Karpas-422 (cell line): ENCODE measurements at places on chromosomes 2 and 18. TPM values are rescaled to one million over a fixed set of nuclear protein-coding genes. Genes with fewer than 3 reads are reported as not detected.
A peak's percentile ranks its signal among the peaks of the same experiment; 100 is the strongest.

DNA sequence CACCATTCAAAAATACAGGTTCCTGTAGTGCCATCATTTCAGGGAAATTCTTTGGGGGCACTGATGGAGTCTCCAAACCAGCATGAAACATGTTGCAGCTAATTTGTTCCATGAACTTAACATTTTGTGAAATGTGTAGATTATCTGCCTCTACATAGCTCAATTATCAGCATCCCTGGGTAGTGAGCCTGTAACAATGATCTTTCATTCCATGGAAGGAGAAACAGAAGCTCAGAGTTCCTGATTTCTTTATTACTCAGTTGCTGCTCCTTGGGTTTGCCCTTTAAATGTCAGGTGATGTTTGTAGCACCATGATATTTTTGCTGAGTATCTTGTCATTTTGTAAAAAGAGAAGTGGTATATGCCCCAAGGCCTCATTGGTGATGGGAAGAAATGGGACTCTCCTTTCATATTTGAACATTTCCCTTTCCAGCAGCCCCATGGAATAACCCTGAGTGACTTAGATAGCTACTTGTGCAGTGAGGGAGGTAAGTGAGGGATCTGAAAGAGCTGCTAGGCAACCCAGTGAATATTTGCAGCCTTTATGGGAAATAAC is 146.9 kb downstream of the CERS6 start:
- H3K4me3 ChIP-seq: no peak overlapping the region
- peaks cover 6% of the 10 kb centered on the region for H3K4me1 ChIP-seq
- H3K36me3 ChIP-seq: no peaks in the 10 kb centered on the region

GRCh38 chr2:72113847-72114692 is 33.6 kb downstream of the CYP26B1 start:
- no peaks in the 10 kb centered on the region for H3K4me1 ChIP-seq
- H3K4me3 ChIP-seq: no peak overlapping the region
- DNase-seq: no peak
- no peaks in the 10 kb centered on the region for H3K27me3 ChIP-seq

DNA sequence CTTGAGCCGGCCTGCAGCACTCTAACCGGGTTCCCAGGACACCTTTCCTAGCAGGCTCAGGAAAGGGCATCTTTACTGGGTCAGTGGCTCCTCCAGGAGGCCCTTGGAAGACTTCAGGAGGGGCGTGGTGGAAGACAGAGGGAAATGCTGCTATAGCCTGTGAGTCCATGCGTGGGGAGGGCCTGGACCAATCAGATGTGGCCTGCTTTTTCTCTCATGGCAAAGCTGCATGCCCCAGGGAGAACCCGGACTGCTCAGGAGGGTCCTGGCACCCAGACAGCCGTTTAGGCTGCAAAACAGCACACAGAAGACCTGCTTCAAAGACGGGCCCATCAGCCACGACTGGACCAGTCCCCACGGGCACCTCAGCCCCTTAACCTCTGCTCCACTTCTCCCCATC is 84.4 kb downstream of the EIPR1 start:
- H3K27ac ChIP-seq: no peak overlapping the region
- H3K4me3 ChIP-seq: no peak overlapping the region
- no peaks in the 10 kb centered on the region for H3K27me3 ChIP-seq
- H3K36me3 ChIP-seq: peaks cover 5% of the 10 kb centered on the region; the same call in 1 of the 2 replicates

- no peak overlapping the region for H3K4me3 ChIP-seq
- no peaks in the 10 kb centered on the region for H3K36me3 ChIP-seq
- H3K27me3 ChIP-seq: no peaks in the 10 kb centered on the region
- no peaks in the 10 kb centered on the region for H3K4me1 ChIP-seq
These were observed 452.9 kb upstream of the SPRED2 start for GRCh38 chr2:65885266-65885665.

DNER gene
- not detected in 2 replicates for total RNA-seq

REG3A gene
- total RNA-seq: not detected in 2 replicates

BOLL gene
- not detected in 2 replicates for total RNA-seq

- no peak overlapping the region for H3K4me3 ChIP-seq
- H3K4me1 ChIP-seq: no peaks in the 10 kb centered on the region
- no peaks in the 10 kb centered on the region for H3K27me3 ChIP-seq
- no peak overlapping the region for H3K27ac ChIP-seq
- H3K36me3 ChIP-seq: no peaks in the 10 kb centered on the region
These were observed 943.5 kb downstream of the TRIB2 start for GRCh38 chr2:13660231-13660630.

DNA sequence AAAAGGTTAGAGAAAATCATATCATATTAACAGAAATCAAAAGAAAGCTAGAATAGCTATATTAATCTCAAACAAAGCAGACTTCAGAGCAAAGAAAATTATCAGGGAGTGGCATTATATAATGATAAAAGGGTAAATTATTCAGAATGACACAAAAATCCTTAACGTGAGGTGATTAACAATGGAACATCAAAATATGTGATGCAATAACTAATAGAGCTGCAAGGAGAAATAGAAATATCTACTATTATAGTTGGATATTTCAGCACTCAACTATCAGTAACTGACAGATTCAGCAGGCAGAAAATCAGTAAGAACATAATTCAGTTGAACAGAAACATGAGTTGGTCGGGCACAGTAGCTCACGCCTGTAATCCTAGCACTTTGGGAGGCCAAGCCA is 275.1 kb upstream of the FSIP2 start:
- no peak overlapping the region for H3K4me3 ChIP-seq

DNA sequence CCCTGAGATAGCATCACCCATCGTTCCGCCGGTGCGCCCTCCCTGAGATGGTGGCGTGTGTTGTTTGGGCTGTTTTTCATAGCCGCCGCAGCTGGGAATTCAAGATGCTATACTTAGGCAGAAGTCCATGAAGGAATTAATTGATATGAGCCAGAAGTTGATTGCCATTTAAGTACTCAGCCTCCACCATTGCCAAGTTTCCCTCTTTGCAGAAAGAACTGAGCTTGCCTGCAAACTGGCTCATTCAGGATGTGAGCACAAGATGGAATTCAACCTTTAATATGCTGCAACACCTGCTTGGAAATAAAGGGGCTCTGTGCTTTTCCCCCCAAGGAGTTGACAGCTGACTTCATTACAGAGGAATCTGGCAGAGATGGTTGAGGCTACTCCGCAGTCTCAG is 295.5 kb downstream of the ZNF521 start:
- H3K4me3 ChIP-seq: no peak overlapping the region
- H3K27ac ChIP-seq: no peak overlapping the region
- H3K4me1 ChIP-seq: no peaks in the 10 kb centered on the region

PMAIP1 gene
- 43.4 and 52.8 TPM in 2 replicates for total RNA-seq

GRCh38 chr2:64718250-64718885 is 64.7 kb upstream of the SERTAD2 start:
- no peak overlapping the region for H3K4me3 ChIP-seq
- no peak for DNase-seq
- peaks cover 55% of the 10 kb centered on the region for H3K4me1 ChIP-seq
- H3K27me3 ChIP-seq: no peaks in the 10 kb centered on the region

DNA sequence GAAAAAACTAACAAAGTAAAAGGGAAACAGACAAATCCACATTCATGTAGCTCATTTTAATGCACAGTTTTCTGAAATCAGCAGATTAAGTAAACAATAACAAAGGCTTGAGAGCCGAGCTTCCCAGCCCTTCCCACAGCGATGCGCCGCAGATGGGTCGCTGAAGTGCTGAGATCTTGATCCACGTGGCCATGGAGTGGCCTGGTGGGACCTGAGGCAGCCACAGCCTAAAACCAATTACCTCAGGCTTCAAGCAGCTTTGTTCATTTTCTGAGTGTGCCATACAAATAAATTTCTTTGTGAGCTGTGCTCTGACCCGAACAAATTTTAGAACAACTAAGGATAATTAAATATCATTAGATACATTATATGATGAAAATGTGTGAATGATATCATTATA is 25.6 kb upstream of the CYRIA start:
- H3K4me1 ChIP-seq: no peaks in the 10 kb centered on the region
- H3K36me3 ChIP-seq: no peaks in the 10 kb centered on the region
- H3K27me3 ChIP-seq: no peaks in the 10 kb centered on the region

- no peak overlapping the region for H3K4me3 ChIP-seq
- DNase-seq: no peak
- peaks cover 9% of the 10 kb centered on the region for H3K4me1 ChIP-seq
- H3K27me3 ChIP-seq: no peaks in the 10 kb centered on the region
- H3K36me3 ChIP-seq: no peaks in the 10 kb centered on the region
- H3K27ac ChIP-seq: no peak overlapping the region
These were observed 136.1 kb upstream of the TMEM200C start for GRCh38 chr18:6031442-6031841.

DNA sequence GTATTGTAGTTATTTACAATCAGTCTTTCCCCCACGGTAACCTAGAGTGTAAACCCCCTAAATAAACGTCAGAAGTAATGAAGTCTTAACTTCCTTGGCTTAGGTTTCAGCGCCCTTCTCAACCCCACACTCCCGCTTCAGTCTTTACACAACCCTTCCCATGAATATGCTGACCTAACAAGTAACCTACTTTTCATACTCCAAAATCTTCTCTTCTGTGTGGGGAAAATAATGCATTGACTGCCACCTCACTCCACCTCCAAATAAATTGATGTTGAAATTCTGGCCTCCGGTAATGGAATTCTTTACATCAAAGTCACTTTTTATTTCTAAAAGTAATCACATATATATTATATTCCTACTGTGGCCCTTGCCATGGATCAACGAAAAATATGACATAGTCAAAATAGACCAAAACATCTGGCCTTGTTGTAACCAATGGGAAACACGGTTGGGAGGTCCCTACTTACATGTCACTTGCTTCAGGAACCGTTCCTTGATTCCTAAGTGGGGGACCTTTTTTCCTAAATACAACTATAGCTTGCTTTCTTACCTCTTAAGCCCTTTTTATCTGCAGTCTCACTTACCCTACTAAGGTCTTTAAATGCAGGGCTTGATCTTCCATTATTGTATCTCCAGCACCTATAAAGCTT is 961 bp downstream of the GEN1 start:
- H3K36me3 ChIP-seq: peaks cover 46% of the 10 kb centered on the region
- peak overlapping the region; percentile 95 for H3K4me3 ChIP-seq
- H3K4me1 ChIP-seq: peaks cover 67% of the 10 kb centered on the region
- no peaks in the 10 kb centered on the region for H3K27me3 ChIP-seq
- DNase-seq: no peak

DNA sequence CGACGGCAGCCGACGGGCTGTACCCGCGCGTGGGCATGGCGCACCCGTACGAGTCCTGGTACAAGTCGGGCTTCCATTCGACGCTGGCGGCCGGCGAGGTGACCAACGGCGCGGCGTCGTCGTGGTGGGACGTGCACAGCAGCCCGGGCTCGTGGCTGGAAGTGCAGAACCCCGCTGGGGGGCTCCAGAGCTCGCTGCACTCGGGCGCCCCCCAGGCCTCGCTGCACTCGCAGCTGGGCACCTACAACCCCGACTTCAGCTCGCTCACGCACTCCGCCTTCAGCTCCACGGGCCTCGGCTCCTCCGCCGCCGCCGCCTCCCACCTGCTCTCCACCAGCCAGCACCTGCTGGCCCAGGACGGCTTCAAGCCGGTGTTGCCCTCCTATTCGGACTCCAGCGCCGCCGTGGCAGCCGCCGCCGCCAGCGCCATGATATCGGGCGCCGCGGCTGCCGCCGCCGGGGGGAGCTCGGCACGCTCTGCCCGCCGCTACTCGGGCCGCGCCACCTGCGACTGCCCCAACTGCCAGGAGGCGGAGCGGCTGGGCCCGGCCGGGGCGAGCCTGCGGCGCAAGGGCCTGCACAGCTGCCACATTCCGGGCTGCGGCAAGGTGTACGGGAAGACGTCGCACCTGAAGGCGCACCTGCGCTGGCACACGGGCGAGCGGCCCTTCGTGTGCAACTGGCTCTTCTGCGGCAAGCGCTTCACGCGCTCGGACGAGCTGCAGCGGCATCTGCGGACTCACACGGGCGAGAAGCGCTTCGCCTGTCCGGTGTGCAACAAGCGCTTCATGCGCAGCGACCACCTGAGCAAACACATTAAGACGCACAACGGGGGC is 2.0 kb downstream of the SP9 start:
- no peaks in the 10 kb centered on the region for H3K27me3 ChIP-seq
- no peak overlapping the region for H3K27ac ChIP-seq
- peaks cover 61% of the 10 kb centered on the region for H3K4me1 ChIP-seq

REV1 gene
- 38.9 and 96.3 TPM in 2 replicates for total RNA-seq

- no peak overlapping the region for H3K4me3 ChIP-seq
- peaks cover 20% of the 10 kb centered on the region for H3K4me1 ChIP-seq
- H3K27me3 ChIP-seq: no peaks in the 10 kb centered on the region
These were observed 119.2 kb upstream of the SLC39A10 start for GRCh38 chr2:195537811-195538210.

SCG2 gene
- total RNA-seq: not detected in 2 replicates

DNA sequence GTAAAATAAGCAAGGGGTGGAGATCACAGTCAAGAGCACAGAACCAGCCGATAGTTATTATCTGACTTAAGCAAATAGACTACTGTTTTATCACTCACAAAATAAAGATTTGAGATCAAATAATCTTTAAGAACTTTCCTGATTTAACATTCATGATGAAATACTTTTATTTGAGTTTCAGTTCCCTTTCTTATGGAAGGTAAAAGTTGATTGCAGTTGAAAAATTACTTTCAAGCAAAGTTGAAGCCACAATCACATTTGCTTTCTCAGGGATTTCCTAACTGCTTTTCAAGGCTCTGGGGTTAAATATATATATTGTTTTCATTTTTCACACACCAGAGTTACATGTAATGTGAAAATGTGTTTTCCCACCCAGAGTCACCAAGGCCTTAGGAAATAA is 599.5 kb downstream of the KCNJ3 start:
- H3K27me3 ChIP-seq: no peaks in the 10 kb centered on the region
- H3K4me3 ChIP-seq: no peak overlapping the region
- H3K27ac ChIP-seq: no peak overlapping the region
- H3K4me1 ChIP-seq: no peaks in the 10 kb centered on the region
- H3K36me3 ChIP-seq: no peaks in the 10 kb centered on the region

LRRFIP1 gene
- total RNA-seq: 29.9 and 30.7 TPM in 2 replicates

- no peak for DNase-seq
- H3K27me3 ChIP-seq: no peaks in the 10 kb centered on the region
- no peaks in the 10 kb centered on the region for H3K4me1 ChIP-seq
- peaks cover 3% of the 10 kb centered on the region; the same call in 1 of the 2 replicates for H3K36me3 ChIP-seq
- H3K27ac ChIP-seq: no peak overlapping the region
These were observed 61.9 kb upstream of the EPB41L5 start for GRCh38 chr2:119950966-119951365.

DNA sequence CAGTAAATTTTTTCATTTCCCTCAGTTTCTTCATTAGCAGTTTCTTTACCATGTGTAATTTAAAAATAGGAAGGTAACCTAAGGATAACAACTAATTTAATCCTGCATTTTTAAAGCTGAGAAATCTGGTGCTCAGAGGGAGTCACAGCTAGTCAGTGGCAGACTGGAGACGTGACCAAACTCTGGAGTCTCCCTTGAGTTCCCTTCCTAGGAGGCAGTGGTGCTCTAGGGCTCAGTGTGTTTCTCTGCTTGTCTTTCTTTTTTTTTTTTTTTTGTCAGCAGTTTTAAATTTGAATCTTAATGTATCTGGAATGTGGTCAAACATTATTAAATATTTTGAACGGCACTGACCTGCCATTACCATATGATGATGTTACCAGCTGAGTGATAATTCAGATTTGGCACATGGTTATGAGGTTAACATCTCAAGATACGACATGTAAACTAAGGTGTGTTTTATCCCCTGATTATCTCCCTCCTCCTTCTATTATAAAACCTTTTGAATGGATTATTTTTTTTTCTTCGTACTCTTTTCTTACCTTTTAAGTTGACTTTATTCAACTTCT is 226.2 kb downstream of the GALNT13 start:
- no peaks in the 10 kb centered on the region for H3K27me3 ChIP-seq
- no peaks in the 10 kb centered on the region for H3K4me1 ChIP-seq
- DNase-seq: no peak
- no peak overlapping the region for H3K27ac ChIP-seq
- no peaks in the 10 kb centered on the region for H3K36me3 ChIP-seq

GRCh38 chr2:9174771-9175437 is 31.7 kb upstream of the ASAP2 start:
- H3K27ac ChIP-seq: no peak overlapping the region
- H3K27me3 ChIP-seq: no peaks in the 10 kb centered on the region
- H3K4me3 ChIP-seq: no peak overlapping the region
- DNase-seq: no peak
- no peaks in the 10 kb centered on the region for H3K36me3 ChIP-seq
